ENCODE measurements at places on chromosomes 1 and 21.

DNA sequence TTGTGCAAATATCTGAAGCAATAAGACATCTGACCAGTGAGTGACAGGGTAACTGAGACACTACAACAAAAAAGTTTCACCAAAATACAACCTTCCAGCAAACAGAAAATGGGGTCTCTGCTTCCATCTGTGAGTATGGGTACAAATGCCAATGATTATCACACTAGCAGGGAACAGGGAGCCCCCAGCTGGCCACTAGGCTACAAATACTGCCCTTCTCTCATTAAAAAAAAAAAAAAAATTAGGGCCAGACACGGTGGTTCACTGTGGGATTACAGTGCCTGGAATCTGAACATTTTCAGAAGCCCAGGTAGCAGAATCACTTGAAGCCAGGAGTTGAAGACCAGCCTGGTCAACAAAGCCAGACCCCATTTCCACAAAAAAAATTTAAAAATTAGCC lies 48.4 kb upstream of the EDARADD start:
- DNase-seq, result no peak

DNA sequence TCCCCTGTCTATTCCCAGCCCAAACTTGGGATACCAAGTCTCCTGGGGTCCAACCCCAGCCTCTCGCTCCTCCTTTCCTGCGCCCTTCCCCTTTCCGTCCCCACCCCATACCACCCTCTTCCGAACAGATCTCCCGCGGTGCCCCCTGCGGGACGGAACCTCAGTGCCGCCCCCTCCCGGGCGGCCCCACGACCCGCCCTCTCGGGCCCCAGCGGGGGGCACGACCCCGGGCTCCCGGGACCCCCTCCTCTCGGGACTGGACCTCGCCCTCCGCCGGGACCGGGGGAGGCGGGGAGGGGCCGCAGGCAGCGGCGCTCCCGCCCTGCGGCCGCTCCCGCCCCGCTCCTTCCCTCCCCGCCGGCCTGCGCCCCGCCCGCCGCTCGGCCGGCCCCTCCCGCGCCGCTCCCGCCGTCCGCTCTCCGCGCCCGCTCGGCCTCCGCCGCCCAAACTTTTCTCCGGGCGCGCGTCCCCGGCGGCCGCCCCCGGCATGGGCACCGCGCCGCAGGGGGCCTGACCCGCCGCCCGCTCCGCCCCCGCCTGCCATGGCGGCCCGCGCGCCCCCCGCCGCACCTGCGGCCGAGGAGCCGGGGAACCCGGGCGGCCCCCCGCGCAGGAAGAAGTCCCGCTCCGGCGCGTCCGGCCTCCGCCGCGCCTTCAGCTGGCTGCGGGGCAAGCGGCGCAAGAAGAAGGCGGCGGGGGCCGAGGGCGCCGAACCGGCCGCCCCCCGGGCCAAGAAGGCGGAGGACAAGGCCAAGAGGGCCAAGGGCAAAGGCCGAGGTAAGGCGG lies 39.0 kb upstream of the SYNC start:
- DNase-seq, result peak; percentile 36

- peak; percentile 76 for DNase-seq
Observed at GRCh38 chr1:212915245-212916091, 34.9 kb upstream of the VASH2 start.

DNA sequence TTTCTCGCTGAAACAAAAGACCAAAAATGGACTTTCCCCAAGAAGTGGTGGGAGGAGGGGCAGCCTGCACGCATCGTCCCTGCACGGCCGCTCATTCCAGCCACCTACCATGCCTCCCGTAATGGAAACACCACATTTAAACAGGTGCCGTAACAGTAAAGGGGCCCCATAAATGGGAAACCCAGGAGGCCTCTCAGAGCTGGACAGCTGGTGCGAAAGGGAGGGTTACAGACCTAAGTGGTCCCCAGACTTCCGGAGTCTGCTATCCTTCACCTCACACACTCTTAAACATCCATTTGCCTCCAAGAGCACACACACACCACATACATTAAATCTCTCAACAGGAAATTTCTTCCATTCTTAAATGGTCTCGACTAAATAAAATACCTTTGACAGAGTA lies 120.7 kb upstream of the SOD1 start:
- no peak for DNase-seq

DNA sequence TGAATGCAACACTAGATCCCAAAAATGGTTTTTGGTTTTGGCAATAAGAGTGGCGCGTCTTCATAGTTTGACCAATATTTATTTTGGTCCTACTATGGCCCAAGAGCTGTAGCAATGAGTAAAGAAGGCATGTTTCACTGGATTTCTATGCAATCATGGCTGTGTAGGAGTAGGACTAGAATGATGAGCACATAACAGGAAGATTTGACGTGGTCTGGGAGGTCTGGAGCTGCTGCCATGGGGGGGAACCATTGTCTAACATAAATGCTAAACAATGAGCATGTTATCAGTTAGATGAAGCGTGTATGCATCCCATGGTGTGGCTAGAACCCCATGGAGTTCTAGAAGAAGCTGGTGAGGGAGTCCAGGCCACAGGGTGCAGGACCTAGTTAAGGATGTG lies 38.3 kb downstream of the OLIG1 start:
- no peak for DNase-seq

- peak; percentile 64 for DNase-seq
Observed at GRCh38 chr1:45512641-45513054, 9.0 kb downstream of the PRDX1 start.

DNA sequence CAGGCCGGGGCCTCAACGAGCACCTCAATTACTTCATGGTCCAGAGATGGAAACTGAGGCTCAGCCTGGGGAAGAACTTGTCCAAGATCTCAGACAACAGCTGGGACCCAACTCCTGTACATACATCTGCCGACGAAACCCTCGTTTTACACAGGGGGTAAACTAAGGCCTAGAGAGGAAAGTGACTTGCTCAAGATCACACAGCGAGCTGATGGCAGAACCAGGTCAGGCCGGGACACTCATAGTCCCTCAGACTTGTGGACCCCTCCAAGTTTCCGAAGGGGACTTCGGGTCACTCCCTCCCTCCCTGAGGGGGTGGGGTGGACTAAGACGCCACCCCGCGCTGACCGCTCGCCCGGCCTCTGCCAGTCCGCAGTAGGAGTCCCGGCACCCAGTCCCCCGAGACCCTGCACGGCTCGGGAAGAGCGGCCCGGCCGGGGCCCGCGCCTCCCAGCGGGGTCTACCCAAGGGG lies 430 bp downstream of the WASF2 start:
- DNase-seq, result no peak

GRCh38 chr21:42261829-42262200 lies 42.9 kb downstream of the ABCG1 start:
- no peak for DNase-seq

- DNase-seq, result no peak
Observed at GRCh38 chr1:67604778-67605177, 80.2 kb upstream of the GADD45A start.

GRCh38 chr1:76876655-76877395 lies 9.5 kb downstream of the ST6GALNAC5 start:
- DNase-seq, result peak; percentile 18

DNA sequence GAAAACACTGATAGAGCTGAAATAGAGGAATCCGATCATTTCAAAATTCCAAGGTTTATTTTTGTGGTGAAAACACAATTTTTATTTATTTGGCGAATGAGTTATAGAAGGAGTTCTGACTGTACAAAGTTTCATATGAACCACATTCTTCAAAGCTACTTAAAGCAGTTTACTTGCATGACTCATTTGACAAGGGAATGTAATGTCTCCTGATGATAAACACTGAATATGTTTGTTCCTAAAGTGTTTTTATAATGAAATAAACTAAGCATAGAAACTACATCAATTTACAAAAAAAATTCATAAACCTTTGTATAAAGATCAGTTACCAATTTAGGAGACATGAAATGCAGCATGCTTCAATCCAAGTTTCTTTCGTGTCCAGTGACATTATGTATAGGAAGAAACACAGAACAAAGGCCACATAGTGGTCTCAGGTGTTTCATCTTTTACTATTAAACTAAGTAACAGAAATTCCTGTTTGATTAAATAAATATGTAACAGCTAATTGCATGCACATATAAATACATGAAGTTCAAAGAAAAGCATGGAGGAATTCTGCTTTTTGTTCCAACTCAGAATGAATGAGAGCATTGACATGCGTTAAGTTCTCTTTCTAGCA lies 2.5 kb downstream of the PRKACB start:
- no peak for DNase-seq

DNA sequence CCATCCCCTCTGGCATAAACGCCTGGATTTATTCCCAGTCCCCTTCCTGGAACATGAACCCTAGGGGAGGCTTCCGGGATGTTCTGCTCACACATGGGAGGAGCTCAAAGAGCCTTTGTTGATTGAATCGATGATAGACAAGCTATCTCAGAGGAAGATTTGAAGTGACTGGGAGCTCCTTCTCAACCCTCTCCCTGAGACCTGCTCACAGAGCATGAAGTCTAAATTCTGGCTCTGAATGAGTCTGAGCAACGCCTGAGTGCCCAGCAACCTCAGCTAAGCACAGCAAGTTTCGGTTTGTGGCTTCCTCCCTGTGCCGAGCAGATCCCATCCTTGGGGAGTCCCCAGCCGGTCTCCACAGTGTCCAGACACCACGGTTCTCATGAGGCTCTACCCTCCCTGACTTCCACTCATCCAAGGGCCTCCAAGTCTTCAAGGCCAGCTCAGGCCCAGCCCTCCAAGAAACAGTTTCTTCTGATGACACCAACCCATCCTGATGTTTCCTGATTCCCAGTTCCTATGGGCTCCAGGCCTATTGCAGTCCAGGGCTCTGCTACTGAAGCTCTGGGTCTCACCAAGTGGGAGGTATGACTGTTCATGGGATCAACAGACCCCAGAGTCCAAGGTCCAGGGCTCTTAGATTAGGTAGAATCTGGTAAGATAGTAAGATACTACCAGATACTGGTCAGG lies 190.8 kb downstream of the DYRK1A start:
- DNase-seq, result no peak

DNA sequence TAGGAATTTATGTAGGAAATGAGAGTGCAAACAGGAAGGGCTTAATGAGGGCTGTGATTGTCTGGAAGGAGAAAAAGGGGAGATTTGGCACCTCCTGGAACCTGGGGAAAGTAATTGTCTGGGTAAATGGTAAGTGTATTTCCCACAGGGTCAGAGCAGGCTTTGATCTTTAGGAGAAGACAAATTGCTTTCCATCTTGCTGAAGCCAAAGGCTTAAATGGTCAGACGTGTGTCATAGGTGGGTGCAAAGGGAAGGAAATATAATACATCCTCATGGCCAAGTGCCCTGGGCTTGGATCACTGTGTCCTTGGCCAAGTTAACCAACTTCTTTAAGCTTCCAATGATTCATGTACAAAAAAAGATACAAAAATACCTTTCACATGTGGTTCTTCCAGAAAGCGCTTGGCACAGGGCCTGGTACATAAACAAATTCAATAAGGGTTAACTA lies 1.3 kb upstream of the DUSP23 start:
- DNase-seq, result peak; percentile 38

DNA sequence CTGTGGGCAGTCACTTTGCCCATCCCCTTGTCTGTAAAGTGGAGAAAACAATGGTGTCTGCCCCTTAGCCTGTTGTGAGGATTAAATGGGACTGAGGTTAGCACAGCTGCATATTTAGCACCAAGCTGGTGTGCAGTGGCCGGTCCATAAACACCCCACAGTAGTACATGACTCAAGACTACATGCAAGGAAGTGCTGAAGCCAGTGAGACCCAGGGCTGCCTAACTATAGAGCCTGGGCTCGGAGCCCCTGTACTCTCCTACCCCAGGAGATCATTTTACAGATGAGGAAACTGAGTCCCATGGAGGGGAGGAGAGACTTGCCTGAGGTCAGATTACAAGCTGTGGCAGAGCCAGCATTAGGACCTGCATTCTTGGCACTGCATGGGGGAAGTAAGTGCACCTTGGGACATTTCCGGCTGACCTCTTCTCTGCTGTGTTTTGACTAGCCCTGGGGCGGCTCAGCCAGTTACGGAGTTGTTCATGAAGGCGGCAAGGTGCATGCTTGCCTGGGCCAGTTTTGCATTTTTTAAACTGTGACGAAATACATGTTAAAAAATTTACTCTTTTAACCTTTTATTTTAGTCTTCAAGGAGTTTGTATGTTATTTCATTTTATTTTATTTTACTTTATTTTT lies 3.2 kb downstream of the SERINC2 start:
- DNase-seq, result no peak

GRCh38 chr1:244730934-244731434 lies 78.1 kb downstream of the DESI2 start:
- no peak for DNase-seq

DNA sequence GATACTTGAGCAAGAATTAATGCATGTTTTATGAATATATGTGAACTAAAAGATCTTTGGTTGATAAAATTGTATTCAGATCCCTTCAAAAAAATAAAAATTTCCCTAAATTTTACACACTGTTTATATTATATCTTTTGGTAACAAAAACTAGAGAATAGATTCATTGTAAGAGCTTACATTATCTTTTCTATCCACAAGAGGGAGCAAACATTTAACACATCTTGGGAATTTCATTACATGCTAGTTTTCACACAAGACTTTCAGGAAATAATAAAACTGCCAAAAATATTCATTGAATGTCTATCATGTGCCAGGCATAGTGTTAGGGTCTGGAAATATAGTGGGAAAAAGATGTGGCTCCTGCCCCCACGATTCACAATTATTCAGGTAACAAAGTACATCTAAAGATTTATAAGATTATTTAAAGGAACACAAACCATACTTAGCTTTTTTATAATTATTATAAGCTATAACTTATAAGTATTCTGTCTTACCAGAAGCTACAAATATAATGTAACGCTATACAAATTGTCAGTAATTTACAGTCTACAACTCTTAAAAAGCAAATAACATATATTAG lies 30.6 kb downstream of the FAF1 start:
- no peak for DNase-seq

DNA sequence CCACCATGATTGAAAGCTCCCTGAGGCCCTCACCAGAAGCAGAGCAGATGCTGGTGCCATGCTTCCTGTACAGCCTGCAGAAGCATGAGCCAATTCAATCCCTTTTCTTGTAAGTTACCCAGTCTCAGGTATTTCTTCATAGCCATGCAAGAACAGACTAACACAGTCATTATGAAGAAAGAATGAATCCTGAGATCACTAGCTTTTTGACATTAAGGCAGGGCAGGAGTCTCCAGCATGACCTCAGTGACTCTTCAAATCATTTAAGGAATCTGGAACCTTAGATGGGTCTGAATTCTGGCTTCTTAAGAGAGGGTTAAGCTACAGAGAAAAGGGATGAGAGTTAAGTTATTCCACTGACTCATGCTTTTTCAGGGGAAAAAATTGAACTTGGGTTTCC lies 79.0 kb downstream of the PTPN14 start:
- DNase-seq, result no peak

- no peak for DNase-seq
Observed at GRCh38 chr1:8335246-8335645, 17.3 kb downstream of the SLC45A1 start.

All from left cardiac atrium (tissue), 4 donors.